ENCODE measurements at places on chromosomes 1 and 21.

DNA sequence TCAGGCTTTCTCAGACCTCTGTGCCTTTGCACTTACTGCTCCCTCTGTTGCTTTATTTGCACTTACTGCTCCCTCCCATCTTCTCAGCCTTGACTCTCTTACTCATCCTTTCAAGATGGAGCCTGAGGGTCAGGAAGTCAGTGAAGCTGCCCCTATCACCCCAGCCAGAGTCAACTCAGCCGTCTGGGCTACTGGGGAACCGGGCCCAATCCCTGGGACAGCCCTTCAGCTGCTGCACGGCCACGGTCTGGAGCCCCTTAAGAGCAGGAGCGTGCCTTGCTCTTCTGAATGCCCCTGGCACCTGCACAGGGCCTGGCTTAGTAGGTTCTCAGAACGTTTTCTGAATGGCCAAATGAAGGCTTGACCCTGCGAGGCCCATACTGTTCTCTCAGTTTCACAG, 244.4 kb downstream of the FOXD2 start:
- no peak for DNase-seq

- DNase-seq: no peak
Measured at GRCh38 chr1:200372095-200372884, 37.5 kb downstream of the ZNF281 start.

DNA sequence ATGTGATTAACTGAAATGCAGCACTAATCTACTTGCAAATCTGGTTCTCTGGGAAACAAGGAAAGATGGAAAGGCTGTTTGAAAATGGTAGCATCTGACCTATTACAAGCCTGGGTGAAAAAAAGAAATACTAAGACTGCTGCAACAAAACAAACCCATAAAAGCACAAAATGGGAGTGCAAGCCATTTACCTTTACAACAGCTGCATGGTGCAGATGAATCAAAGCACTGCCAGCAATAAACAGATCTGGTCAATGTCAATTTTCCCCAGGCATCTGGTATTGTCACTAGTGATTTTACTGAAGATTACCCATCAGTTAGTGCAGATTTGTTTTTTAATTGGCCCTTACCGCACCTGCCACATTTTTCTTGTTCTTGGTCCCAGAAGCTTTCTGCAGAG, 1341.7 kb downstream of the PLA2G4A start:
- no peak for DNase-seq

GRCh38 chr1:169196161-169196560, 89.7 kb downstream of the ATP1B1 start:
- no peak for DNase-seq

- no peak for DNase-seq
Measured at GRCh38 chr1:14794906-14795305, 196.4 kb downstream of the KAZN start.

GRCh38 chr1:85062425-85063026, 14.2 kb upstream of the MCOLN3 start:
- DNase-seq: no peak

- no peak for DNase-seq
Measured at GRCh38 chr1:169149555-169150286, 43.2 kb downstream of the ATP1B1 start.

DNA sequence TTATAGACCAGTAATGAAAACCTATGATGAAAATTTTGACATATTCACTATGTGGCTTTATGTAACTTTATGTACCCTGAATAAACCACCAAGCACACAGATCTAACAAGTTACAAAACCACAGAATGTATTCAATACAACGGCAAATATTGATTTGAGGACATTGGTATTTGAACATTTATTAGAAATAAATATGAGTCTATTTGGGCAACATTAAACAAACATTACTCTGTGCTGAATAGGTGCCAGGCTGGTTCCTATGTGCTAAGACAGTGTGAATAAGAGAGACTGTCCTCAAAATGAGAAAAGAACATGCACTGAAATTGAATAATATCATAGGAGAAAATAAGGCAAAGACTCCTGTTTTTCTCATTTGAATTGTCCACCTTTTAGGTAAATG, 1341.2 kb downstream of the PLA2G4A start:
- DNase-seq: no peak

- DNase-seq: no peak
Measured at GRCh38 chr1:44076066-44076465, 42.6 kb upstream of the KLF17 start.

GRCh38 chr21:35920436-35920835, 139.9 kb downstream of the SETD4 start:
- DNase-seq: no peak

DNA sequence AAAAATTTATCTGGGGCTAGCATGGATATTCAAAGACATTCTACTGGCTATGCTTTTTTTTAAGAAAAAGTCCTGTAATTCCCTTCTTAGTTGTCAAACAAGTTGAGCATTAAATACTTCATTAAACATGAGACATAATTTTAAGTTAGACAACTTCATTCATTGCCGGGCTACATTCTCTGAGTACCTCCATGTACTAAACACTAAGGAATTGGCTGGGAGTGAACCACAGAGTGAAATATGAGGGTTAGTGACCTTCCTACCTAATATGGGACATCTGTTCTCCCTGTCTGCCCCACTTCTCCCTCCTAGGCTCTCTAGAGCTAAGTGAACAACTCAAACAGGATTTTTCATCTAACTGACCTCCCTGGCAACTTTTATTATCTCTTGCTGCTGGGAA, 370.4 kb downstream of the VAV3 start:
- DNase-seq: no peak

GRCh38 chr1:89310976-89311375, 38.3 kb upstream of the GBP5 start:
- no peak for DNase-seq

DNA sequence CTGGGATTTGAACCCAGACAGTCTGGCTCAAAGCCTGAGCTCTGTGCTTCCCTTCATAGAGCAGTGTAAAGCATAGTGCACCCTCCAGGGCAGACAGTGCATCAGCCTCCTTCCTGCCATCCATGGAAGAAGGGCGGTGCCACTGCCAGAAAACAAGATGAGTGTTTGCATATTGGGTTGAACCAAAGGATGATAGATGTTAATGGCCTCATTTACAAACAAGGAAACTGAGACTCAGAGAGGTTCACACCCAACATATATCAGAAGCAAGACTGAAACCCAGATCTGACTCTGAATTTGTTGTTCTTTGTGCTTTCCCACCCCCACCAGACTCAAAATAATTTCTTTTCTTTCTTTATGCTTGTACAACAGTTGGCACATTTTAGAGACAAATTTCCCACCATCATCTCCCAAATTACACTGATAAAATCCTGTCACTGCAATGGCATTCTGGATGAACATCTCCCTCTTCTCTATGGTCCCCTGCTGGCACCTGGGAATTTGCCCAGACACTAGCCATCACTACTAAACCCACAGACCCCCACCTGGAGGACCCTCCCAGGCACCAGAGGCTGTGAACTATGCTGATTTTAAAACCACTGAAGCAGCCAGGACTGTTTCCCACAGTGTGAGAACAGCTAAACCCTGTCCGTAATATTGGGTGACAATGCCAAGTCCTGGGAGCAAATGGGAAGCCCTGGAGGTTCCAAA, 45.4 kb upstream of the MPZL1 start:
- DNase-seq: no peak

DNA sequence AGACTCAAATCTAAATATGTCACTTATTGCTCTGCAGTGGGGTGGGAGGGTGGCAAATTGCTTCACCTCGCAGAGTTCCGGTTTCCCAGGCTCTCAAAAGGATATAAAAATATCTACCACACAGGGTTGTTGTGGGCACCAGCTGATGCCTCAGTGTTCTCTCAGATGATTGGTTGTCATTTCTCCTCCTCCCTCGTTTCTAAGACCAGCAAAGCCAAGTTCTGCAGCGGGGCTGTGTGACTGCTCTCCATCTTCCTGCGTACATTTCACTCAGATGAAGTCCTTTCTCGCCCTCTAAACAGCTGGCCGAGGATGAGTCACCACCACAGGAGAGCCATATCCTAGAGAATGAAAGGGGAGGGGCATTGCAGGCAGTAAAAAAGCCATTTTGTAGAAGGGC, 35.0 kb upstream of the VWA5B1 start:
- DNase-seq: no peak

- no peak for DNase-seq
Measured at GRCh38 chr1:903305-903704, 20.4 kb upstream of the SAMD11 start.

DNA sequence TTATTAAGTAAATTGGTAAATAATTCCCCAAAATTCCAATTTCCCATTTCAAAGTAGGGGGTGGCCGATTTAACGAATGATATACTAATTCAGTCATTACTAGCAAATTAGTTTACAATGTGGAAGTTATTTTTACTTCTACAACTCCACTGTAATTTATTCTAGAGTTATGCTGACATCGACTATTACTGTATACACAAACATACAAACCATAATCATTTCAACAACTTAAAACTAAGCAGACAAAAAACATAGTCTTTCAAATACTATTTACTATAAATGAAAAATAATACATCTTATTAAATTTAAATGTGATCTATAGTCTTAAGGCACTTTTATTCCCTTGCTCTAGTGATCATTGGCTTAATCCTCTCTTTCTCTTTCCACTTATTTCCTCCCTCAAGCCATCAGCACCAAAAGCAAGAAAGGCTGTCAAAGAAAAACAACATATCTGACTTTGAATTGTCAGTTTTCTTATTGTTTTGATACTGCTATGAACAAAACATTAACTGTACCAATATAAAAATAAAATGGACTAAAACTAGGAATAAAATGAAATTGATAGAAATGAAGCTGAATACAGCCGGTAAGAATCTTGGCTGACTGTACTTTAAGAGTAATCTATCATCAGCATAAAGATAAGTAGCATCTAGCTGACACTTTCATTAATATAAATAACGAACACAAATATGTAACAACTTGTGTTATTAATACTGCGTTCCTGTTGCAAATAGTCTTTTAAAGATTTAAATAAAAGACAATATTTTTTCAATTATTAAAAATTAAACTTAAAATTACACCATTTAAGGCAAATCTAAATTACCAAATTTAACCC, 4.1 kb downstream of the CDC42BPA start:
- no peak for DNase-seq

DNA sequence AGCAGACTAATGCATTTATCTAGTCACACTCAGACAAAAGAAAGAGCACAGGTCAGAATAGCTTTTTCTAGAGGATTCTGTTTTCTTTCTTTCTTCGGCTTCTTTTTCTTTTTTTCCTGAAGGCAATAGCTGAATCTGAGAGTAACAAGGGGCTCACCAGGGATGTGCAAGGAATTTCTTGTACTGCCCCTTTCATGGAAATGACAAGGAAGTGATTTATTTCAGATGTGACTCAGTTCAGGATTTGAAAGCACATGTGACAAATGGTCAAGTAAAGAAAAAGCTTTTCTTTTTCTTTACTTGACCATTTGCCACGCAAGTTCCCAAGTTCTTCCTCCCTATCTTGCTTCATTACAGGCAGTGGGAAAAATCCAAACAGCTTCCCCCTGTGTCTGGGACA, 202.0 kb downstream of the GABPA start:
- no peak for DNase-seq

- no peak for DNase-seq
Measured at GRCh38 chr1:177164380-177165068, at the start of gene ASTN1. TSS of gene ASTN1 (minus strand) at chr1:177164712. CDS start at chr1:177164676, 36 bp downstream.

- no peak for DNase-seq
Measured at GRCh38 chr1:81254560-81254959, 546.2 kb upstream of the ADGRL2 start.

DNA sequence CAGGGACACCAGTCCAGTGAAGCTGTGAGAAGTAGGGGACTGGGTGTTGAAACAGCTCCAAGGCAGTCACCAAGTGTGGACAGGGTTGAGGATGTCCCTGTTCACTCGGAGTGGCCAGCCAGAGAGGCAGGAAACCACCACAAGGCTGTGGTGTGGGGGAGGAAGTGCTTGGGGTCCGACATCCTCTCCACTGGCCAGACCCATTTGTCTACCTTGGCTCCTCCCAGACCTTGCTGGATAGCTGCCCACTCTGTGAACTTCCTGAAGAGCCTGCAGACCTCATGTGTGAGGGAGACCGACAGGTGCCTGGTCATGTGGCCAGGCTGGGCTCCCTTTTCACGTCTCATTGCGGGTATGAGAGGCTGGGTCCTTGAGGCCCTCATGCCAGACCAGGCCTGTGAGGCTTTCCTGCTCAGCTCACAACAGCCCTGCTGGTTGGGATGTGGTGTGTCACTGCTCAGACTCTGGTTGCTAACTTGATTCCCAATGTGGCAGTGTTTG, 21.8 kb downstream of the CYP4B1 start:
- DNase-seq: no peak

GRCh38 chr1:26156285-26157038, 2.4 kb upstream of the FAM110D start:
- no peak for DNase-seq

DNA sequence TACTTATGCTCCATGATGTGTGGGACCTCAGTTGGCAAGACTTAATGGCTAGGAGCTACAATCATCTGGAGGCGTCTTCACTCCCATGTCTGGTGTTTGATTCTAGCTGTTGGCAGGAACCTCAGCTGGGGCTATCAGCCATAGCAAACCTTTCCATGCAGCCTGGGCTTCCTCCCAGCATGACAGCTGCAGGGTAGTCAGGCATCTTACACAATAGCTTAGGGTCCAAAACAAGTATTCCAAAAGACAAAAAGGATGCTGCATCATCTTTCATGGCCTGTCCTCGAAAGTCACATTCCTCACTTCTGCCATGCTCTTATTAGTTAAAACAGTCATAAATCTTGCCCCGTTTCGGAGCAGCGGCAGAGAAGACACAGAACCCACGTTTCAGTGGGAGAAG, 90.9 kb downstream of the LRRC8C start:
- no peak for DNase-seq

DNA sequence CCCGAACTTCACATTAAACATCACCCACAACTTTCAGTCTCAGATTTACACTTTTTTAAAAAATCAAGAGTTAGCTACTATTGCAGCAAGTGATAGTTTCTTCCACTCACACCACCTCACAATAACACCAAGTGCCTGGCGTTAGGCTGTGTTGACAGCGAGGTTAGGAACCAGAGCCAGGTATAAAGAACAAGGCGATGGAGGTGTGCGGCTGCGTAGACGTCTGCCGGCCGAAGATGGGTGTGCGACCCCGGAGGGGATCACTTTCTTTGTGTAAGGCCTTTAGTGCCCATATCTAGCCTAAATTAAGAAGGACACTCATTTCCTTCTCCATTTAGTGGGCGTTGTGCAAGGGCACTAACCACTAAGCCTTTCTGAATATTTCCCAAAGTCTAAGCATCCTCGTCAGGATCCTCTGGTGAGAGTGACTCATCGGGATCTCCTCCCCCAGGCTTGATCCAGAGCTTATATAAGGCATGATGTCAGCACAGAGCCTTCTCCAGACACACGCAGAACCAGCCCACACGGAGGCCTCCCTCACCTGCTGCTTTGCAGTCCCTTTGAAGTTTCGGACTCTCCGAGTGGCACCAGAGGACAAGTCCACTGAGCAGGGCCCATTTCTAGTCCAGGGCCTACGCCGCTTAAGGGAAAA, 11.8 kb downstream of the NHLH2 start:
- no peak for DNase-seq

DNA sequence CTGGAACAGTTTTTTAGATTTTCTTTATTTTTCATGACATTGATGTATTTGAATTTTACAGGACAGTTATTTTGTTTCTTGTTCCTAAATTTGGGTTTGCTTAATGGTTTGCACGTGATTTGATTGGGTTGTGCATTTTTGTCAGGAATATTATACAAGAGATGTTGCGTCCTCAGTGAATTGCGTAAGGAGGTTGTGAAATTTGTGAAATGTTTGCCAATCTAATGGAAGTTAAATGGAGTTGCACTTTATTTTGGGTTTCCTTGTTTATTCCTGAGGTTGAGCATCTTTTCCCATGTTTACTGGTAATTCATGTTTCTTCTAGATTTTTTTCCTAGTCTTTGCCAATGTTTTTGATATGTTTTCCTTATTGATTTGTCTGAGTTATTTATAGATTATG, 19.9 kb downstream of the ZNF648 start:
- no peak for DNase-seq
